ENCODE measurements at places on chromosomes 7 and 10.
A peak's percentile ranks its signal among the peaks of the same experiment; 100 is the strongest.

GRCh38 chr7:102044984-102045673 is 227.7 kb downstream of the CUX1 start:
- peak; percentile 75 for DNase-seq

- no peak for DNase-seq
Measured at GRCh38 chr7:105377903-105378302, 10.8 kb downstream of the SRPK2 start.

- DNase-seq: no peak
Measured at GRCh38 chr7:46864716-46865115, 717.2 kb downstream of the TNS3 start.

- DNase-seq: peak; percentile 64
Measured at GRCh38 chr10:21278491-21279216, 246.8 kb downstream of the SKIDA1 start.

DNA sequence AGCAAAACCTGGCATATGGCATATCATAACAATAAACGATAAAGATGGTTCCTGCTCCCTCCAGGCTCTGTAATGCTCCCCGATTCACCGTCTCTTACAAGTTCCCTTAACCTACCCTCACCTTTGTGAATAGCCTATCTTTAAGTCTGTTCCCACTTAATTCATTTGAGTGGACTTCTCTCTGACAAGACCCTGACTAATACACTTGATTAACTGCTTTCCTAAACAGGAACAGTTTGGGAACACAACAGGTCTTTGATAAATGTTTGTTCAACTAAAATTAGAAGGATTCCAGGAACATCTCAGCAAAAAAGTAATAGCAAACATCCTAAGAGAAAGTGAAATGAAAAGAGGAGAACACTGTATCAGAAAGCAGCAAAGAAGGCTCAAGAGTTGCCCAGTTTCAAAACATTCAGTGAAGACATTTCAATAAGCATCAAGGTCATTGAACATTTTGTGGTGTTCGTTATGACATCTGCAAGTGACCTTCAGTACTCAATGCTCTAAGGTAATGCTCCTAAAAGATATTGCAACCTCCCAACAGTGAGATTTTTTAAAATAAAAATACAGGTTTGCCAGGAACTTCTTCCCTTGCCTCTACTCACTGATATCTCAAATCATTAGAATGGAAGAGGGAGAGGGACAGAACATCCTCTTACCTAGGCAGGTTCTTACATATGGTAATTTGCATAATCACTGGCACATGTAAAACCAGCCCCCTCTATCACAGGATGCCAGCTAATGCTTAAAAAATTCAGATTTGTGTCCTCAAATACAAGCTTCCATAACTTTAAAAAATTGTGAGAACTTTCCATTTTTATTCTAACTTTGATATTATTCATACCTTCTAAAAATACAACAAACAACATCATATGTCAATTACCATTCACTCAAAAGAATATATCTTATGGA is 11.4 kb upstream of the ARHGAP12 start:
- DNase-seq: no peak
